ENCODE measurements at places on chromosomes 1 and 21. TPM values are rescaled to one million over a fixed set of nuclear protein-coding genes. Genes with fewer than 3 reads are reported as not detected.

Gene IFT25
- total RNA-seq = 31.1 TPM

Gene SKI
- total RNA-seq = 20.3 TPM

Gene FABP3
- 70.6 TPM for total RNA-seq

Gene IL20
- not detected for total RNA-seq

Gene PSMD4
- total RNA-seq = 113 TPM

Gene PHTF1
- 33.2 TPM for total RNA-seq

Gene HFM1
- 28.8 TPM for total RNA-seq

Gene TNNT2
- not detected for total RNA-seq

Gene FCRL6
- total RNA-seq = not detected

Gene ZNF648
- total RNA-seq = 1.4 TPM

Gene CBS
- 51.9 TPM for total RNA-seq

Gene WDTC1
- total RNA-seq = 23.8 TPM

Gene DMBX1
- total RNA-seq = 1.8 TPM

Gene C4BPB
- total RNA-seq = not detected
